DND-41 (cell line): ENCODE measurements at places on chromosomes 12 and 14.

DNA sequence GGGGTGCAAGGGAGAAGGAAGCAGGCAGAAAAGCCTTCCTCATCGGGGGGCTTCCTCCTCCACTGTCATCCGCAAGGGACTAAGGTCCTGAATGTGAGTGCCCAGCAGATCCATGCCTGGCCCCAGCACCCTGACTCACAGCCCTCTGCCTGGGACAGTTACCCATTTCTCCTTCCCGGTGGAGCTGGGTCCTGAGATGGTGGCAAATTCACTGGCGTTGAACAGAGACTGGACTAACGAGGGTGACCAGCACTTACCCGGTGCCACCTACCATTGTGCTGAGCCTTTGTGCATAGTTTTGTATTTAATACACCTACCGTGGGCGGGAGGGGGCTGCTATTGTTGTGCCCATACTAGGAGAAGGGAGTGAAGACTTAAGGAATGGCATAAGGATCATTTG, 30.9 kb upstream of the PLEKHG6 start:
- DNase-seq, result no peak

DNA sequence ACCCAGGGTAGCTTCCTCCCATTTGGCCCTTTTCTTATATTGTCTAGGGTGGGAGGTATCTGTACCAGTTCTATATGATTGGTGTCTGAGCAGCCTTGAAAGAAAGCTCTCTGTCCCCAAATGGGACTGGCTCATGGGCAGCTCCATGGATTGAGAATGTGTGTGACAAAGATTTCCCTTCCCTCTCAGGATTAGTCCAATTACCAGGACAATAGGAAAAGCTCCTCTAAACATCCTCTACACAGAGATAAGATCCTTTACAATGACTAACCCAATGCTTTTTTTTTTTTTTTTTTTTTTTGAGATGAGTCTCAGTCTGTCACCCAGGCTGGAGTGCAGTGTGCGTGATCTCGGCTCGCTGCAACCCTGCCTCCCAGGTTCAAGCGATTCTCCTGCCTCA, 112.1 kb downstream of the SLC35F4 start:
- no peak for DNase-seq

DNA sequence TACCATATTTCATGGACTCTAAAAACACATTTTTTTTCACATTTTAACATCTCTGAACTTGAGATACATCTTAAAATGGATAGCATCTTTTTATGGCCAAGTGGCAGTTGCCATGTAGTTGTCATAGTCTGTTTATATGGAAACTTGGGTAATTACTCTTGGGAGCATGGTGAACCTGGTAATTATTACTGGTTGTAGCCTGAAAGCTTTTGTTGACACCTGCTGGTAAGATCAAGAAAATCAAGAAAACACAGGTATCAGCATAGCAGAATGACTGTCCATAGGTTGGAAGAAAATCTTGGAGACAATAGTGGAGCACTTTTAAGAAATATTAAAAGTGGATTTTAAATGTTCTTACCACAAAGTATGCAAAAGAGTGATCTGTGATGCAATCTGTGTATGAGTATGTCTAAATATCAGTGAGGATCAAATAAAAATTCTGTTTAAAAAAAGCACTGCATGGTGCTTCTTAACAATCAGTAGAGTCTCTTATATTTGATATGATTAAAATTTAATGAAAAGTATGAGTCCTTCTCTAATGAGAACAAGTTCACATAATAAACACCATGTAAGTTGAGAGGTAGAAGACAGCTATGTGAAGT, 44.2 kb downstream of the TTC8 start:
- DNase-seq, result no peak

DNA sequence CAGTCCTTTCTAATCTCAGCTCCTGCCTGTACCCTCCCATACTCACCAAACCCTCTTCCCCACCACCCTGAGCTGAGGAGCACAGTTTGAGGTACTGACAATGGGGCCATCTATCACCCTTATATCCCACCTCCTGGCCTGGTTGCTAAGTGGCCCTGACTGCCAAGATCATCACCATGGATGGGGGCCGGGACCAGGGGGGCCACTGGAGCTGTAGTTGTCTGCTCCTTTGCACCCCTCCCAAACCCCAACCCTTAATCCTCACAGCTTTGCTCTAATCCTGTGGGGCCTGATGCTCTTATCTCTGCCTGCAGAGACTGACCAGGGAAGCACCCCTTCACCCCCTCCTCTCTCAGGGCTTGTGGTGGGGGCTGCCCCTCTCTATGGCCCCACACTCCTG, 395 bp upstream of the GNB3 start:
- DNase-seq, result no peak

DNA sequence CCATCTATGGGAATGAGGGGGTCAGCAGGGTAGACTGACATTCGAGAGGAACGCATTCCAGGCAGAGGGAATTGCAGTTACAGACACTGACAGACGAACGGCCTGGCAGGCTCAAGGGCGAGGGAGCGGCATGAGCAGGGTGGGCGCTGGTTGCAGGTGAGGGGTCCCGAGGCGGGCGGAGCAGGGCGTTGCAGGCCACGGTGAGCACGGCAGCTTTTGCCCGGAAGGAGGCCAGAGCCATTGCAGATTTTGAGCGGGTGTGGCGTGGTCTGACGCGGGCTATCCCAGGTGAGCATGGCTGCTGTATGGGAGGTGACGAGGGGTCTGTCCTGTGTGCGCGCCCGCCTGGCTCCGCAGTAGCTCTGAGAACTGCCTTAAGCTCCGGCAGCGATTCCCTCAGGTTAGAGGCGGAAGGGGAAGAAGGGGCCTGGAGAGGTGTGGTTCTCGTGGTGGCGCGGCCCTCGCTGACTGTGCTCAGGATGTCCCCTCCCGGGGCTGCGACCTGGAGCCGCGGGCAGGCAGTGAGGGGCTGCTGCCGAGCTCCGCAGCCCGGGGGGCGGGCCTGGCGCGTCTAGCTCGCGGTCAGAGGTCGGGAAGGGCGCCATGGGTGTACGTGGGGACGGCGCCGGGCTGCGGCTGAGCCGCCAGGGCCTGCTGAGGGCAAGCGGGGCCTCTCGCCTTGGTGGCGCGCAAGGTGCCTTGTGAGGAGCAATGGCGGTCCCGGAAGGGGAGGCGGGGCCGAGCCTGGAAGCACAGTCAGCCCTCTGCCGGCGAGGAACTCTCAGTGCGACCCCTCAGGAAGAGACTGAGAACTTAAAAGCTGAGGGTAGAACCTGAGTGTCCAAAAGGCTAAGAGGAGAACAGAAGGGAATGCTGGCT, 177.1 kb downstream of the CACNA1C start:
- DNase-seq, result no peak

DNA sequence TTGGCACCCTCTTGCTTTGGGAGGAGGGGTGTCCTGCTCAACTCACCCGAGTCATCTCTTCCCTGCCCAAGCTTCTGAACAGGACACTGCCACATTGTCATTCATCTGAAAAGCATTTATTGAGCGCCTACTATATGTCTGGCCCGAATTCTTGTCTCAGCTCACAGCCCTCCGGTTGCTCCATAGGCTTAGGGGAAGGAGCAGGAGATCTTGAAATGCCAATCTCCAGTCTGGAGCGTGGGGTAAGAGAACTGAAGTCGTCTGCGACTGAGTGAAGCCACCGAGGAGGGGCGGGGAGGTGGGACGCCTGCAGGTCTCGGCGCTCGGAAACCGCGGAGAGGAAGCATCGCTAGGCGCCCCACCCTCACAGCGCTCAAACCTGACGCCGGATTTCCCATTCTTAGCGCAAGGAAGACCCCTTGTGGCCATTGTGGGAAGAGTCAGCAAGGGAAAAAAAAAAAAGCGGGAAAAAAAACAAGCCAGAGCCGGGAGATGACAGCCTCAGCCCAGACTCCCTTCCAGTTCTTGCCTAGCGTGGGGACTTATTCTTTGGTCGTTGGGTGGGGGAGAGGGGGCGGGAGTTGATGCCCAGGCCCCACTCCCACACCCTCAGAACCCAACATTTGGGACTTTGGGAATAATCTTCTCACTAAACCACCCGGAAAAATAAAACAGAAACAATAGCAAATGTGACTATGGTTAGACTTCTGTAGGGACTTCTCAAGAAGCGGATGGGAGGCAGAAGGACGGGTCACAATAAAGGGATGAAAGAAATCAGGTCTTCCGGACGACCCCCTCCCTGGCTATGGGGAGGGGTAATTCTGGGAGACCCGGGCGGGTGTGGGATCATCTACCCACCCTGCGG, 28.2 kb upstream of the SMUG1 start:
- DNase-seq, result peak; percentile 92

- no peak for DNase-seq
Observed at GRCh38 chr14:47674148-47674542, 1.3 kb downstream of the MDGA2 start.

DNA sequence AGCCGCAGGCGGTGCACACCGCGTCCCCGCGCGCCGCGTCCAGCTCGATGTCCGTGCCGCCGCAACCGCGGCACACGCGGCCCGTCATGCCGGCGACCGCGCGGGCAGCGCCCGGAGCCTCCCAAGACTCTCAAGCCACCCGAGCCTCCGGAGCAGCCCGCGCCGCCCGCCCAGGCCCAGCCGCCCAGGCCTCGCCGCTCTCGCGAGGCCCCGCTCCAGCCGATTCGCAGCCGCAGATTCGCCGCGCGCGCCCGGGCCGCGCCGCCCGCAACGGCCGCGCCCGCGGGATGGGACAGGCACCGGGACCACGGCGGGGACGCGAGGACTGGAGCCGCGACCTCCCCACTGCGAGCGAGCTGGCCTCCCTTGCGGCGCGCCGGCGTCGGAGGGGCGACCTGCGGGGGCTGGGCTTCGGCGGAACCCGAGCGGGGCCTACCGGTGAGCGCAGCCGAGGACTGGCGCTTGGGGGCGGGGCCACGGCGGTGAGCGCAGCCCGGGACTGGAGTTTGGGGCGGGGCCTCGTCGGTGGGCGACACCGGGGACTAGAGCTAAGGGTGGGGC, at the start of gene BRF1:
Gene BRF1, minus strand, starts transcription at position 460 of the 561 bp plus-strand sequence. Its CDS starts 372 bp downstream, at position 88.
- peak; percentile 97 for DNase-seq

DNA sequence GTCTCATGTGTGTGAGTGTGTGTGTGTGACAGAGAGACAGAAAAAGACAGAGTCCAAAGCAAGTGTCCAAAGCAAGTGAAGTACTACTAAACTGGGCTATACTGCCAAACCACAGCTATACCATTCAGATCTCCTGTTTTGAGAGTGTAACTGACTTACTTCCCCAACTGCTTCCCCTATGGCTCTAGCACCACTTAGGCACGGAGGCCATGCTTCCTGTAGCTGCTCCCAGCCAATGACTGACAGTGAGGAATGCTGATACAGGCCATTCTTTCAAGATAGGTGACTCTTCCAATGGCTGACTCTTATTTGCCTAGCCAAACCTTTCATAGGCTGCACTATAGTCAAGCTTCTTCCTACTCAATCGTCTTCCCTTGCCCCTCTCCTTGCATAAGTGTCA, 393.2 kb downstream of the BCAT1 start:
- DNase-seq, result no peak

DNA sequence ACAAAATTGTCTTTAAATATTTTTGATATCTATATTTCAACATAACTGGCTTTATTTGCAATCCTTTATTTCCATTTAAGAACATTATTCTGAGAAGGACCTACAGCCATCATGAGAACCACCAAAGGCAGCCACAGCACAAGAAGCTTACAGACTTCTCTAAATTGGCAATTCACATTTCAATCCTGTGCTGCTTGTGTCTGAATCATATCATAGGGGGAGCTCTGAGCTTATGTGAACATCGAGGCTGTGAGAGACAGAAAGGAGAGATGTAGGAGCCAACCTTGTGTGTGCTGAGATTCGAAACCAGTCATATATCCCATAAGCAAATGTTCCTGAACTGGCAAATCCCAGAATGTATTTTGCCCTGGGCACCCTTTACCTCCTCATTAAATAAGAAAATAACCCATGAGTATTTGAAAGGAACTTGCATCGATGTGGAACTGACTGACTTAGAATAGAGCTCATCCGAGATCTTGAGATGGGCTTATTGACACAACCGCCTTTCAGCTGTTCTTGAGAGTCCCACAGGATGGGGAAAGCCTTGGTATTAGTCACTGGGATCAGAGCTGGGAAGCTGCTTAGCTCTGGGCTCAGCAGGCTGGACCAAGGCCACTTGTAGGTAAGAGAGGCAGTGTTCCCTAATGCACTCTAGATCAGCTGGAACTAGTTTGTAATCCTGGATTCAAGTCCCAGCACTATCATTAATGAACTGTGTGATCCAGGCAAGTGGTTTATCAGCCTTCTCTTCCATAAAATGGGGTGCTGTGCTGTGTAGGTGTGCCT, 329.8 kb downstream of the CACNA1C start:
- no peak for DNase-seq

GRCh38 chr12:131366261-131366871, 344.5 kb upstream of the SFSWAP start:
- DNase-seq, result no peak

DNA sequence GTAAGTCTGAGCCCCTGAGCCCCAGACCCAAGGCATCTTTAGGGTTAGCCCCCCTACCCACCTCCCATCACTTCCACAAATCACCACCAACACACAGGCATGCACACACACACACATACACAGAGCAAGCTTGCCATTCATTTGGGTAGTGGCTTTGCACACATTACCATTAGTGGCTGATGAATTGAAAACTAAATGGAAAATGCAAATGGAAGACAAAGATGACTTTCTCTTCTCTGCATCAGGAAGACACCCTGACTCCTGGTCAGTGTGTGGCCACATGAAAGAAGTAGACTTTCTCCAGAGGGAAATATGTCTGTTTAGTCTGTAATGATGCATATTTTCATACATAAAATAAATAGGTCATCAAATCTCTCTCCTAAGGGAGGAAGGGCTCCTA, 55.2 kb downstream of the CCDC60 start:
- no peak for DNase-seq

- no peak for DNase-seq
Observed at GRCh38 chr12:104638218-104638850, 181.6 kb downstream of the CHST11 start.

DNA sequence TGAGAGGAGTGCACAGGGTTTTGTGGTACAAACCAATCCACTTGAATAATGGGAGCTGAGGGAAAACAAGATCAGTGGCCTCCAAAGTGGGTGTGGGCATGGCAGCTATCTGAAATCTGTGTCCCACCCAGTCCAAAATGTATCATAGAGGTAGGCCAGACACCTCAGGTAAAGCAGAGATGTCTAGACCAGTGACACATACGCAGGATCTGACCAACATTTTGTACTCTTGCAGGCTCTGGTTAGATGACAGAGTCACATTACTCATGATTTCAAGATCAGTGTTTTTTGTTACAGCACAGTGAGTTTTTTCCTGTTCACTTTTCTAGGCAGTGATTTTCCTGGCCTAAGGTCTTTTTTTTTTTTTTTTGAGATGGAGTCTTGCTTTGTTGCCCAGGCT, 211.8 kb downstream of the PCNX1 start:
- no peak for DNase-seq

DNA sequence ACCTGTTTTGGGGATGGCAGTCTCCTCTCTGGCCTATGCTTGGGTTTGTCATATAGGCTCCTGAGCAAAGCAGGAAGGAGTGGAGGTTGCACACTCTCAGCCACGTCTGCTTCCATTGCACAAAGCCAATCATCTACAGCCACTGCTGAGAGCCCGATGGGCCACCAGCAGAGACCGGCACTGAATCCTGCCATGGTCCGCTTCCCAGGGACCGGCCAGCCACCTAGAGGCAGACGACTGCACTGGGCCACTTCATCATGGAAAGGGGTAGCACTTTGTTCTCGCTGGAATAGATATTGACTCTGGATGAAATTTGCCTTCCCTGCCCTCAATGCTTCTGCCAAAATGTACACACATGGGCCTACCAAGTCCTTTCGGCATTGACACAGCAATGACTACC, 22.3 kb downstream of the DLK1 start:
- DNase-seq, result no peak
